ENCODE measurements at places on chromosomes 1 and 21.

GRCh38 chr1:23407016-23407630 is 17.4 kb downstream of the TCEA3 start:
- no peak for DNase-seq

DNA sequence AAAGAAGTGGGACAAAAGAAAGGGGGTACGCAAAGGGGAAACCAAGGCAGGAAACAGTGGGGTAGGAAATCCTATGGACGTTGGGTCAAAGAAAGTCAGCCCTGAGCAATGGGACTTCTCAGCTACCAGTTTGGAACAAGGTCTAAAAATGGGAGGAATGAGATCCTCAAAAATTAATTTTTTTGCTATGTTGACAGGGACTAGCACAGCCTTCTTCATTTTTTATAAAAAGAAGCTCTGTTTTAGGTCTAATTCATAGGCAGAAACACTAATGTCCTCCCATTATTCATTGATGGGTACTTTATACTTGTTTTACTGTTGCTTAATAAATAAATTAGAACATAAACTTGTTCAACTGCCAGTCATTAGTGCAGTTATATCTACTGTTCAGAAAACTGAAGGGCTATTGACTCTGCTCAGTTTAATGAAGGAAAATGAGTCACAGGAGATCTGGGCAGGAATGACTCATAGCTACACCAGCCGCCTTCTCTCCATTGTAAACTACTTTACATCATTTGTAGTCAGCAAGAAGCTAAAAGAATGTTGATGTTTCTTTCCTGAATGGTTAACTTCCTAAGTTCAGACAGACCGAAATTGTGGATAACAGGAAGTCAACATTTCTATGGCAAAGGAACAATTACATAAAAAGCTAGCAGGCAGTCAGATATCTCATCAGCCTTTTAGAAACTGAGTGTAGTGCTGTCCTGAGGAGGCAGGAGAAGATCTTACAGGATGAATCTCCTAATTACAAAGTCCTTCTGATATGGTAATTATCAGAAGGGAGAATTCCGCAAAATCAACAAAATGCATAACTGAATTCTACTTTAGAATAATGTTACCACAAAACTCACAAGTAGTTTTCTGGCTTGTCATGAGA is 356.4 kb upstream of the PKN2 start:
- no peak for DNase-seq

- DNase-seq: no peak
Observed at GRCh38 chr1:116770625-116771024, 16.4 kb downstream of the CD2 start.

DNA sequence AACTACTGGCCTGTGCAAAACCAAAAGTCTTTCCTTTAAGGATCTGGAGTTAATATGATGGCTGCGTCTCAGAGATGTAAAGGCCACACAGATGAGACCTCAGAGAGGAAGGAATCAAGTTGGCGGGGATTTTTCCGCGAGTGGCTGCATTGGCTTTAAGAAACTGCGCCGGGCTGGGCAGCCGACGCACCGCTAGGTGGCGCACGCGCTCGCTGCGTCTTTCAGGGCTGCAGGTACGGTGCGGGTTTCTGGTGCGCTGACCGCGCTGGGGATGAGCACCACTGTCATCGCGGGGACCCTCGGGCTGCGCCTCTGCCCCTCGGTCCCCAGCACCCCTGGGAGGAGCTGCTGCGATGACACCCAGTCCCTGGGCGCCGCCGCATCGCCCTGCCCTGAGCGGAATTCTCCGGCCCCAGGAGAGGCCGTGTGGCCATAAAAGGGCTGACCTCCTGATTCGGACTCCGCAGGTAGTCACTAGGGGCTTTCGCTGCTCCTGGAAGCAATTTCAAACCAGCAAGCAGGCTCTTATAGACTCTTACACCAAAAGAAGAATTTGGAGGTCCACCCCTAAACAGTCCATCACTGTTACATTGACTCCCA is 241.0 kb downstream of the KCNJ6 start:
- DNase-seq: peak; percentile 55

- DNase-seq: no peak
Observed at GRCh38 chr21:36699546-36700294, 805 bp downstream of the SIM2 start.

- DNase-seq: no peak
Observed at GRCh38 chr1:116131866-116132605, 20.8 kb downstream of the MAB21L3 start.

DNA sequence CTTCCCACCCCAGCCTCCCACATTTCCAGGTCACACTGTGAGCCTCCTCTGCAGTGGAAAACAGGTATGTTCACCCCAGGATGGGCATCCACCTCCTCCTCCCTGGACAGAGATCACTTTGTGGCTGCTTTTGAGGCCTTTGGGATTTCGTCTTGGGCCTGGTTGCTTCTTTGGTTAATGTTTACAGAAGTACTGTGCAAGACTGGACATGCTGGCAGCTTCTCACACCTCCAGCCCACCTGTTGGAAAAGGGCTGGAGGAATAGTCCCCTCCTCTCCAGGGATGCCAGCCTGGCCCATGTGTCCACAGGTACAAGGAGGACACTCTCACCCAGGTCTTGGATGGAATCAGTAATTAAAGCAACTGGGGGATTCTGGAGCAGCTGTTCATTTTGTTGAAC is 56.1 kb downstream of the KAZN start:
- no peak for DNase-seq

- DNase-seq: no peak
Observed at GRCh38 chr1:2106659-2107405, 56.6 kb downstream of the PRKCZ start.

- no peak for DNase-seq
Observed at GRCh38 chr1:93665015-93665414, 16.6 kb downstream of the BCAR3 start.

GRCh38 chr1:56411484-56412180 is 167.7 kb downstream of the PLPP3 start:
- DNase-seq: no peak

DNA sequence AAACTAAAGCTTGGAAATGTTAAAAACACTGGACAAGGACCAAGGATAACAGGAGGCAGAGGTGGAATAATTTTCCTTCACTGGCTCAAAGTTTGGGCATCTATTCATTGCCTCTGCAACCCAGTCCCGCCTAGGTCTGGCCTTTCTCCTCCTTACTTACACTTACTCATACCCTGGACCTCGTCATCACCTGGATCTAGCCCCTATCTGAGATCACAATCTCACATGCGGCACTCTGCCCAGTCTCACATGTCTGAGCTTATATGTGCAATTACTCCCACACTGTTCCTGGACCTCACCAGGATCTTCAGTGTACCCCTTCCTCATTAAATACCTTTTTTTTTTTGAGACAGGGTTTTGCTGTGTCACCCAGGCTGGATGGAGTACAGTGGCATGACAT is 37.6 kb downstream of the NVL start:
- no peak for DNase-seq

- DNase-seq: peak; percentile 95
Observed at GRCh38 chr1:155250633-155251449, 4.4 kb downstream of the ENTREP3 start.

GRCh38 chr1:47838562-47839432 is 158.4 kb downstream of the TRABD2B start:
- DNase-seq: no peak

DNA sequence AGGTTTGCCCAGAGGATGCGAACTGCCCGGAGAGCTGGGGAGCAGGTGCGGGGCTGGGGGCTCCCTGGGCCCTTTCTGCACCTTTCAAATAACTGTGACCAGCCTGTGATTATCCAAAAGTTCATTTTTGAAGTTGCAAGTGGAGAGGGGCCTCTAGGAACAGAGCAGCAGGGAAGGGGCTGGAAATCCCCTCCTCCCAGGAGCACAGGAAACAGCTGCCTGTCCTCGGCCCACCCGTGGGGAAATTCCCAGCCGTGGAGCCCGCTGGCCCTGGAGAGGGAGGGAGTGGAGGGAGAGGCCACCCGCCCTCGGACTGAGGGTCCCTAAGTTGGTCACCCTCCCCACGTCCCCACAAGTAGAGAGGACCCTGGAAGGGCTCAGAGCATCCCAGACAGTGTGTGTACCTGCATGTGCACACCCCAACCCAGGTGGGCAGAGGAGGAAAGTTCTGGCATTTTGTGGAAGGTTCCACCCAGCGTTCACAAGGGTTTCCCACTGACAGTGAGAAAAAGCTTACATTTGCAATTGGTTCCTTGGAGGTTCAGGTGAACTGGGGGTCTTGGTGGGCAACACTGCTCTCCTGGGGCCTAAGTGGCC is 1.2 kb upstream of the TNFRSF4 start:
- no peak for DNase-seq

DNA sequence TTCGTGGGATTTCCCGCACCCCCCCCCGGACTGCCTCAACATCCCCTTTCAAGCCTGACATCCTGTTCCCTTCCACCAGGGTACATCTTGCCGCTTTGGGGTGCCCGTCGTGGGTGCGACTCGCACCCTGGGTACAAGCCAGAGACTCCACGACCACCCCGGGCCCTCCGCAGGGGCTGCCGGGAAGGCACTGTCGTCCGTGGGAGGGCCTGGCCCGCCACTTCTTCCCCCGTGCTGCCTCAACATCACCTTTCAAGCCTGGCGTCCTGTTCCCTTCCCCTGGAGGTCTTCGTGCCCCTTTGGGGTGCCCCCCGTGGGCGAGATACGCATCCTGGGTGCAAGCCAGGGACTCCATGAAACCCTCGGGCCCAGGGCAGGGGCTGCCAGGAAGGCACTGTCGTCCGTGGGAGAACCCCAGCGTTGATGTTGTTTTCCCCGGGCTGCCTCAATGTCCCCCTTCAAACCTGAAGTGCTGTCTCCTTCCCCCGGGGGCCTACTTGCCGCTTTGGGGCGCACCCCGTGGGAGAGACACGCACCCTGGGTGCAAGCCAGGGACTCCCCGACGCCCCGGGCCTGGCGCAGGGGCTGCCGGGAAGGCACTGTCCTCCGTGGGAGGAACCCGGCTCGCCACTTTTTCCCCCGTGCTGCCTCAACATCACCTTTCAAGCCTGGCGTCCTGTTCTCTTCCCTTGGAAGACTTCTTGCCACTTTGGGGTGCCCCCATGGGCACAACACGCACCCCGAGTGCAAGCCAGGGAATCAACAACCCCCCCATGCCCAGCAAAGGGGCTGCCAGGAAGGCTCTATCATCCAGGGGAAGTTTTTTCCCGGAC is 138.6 kb downstream of the LIPI start:
- no peak for DNase-seq

DNA sequence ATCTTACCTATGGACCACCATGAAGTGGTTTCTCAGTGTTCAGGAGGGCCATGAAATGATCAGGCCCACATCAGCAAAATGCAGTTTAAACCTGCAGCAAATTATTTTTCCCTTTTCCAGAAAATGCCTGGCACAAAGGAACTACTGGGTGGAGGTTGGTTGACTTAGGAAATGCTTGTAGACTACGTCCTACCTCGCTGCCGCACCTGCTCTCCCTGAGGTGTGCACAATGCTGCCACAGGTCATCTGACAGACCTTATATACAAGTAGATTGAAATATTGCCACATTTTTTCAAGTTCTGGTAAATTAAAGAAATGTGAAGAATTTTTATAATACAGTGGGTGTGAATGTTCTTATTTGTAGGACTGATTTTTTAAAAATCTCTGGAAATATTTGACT is 166.7 kb upstream of the PDE4B start:
- DNase-seq: no peak

- no peak for DNase-seq
Observed at GRCh38 chr1:222459652-222460051, 88.3 kb downstream of the HHIPL2 start.

DNA sequence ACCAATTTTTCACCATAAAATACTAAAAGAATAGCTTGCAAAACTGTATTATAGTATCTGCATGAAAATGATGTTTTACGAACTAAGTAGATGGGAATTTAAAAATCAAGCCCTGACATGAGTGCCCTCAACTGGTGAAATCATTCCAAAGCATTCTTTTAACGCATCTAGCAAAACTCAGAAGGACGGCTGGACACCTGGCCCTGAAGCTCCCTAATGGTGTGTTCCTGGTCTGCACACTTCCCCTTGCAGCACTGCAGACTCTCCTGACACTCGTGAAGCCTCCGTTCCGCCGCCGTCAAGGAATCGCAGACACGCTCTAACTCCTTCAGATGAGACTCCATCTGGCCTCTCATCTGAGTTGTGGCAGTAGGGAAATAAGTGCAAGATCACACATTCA is 39.9 kb downstream of the ODF2L start:
- no peak for DNase-seq

DNA sequence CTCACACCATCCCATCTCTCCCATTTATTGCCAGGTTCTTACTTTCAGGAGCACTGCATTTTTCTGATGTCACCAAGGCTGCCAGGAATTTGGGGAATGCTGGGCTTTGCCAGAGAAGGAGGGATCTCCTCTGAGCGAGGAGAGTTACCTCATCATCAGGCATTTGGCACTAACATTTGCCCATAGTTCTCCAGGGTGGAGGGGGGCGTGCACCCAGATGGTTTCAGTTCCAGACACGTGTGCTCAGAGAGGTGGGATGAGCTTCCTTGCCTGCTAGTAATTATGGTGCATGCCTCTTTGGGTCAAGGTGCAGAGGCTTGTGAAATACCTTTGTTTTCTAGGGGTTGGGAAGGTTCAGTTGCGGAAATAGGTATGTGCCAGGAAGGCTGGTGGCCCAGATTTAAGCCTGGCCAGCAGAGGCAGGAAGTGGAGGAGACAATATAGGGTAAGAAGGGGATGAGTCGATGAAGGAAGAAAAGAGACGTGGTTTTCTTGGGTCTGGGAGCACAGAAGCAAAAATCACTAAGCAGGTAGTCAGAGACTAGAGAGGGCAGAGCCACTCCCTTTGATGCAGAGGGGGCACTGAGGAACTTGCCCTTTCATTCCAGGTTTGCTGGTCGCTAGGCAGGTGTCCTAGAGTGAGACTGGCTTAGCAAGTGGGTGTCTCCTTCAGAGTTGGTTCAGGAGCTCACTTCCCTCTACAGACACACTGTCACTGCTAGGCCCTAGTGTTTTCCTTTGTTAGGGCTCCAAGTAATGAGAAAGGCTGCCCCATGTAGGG is 7.2 kb downstream of the TUFT1 start:
- no peak for DNase-seq

DNA sequence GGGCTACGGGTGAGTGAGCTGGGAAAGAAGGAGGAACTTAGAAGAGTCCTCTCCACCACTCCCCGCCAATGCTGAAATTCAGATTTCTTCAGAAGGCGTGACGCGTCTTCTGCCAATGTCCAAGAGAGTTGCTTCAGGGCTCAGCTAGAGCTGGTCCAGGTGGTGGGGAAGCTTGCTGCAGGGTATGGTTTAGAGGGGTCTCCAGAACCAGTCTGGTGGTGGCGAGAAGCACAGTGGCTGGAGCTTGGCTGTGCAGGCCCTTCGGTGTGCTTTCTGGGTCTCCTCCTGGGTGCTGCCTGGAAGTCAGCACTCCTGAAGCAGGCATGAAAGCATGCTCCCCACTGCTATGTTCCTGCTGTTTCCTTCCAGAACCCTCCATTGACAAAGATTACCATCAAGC is 387.2 kb downstream of the PTPRU start:
- DNase-seq: no peak

DNA sequence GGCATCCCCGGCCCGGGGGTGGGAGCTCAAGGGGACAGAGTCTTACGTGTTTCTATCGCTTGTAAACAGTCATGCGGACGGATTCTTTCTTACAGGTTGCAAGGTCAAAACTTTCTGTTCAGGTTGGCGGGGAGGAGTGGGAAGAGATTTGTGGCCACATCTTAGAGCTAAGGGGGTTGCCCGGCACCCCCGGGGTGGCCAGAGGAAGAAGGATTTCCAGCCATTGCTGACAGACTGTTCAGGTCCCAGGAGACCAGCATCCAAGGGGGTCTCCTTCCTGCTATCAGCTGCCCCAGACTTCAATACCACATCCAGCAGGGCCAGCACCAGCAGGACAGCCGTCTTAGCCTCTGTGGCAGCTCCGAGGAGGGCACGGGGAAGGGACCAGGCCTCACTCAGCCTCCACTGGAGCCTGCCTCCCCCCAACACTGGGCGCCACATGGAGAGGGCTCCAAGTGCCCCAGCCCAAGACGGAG is 52.0 kb downstream of the KIF21B start:
- DNase-seq: no peak

GRCh38 chr1:148372731-148373130 is 110.4 kb downstream of the PPIAL4G start:
- DNase-seq: no peak

All from stimulated activated CD4-positive, alpha-beta T cell treated with anti-CD3 and anti-CD28 coated beads, TNF-alpha, amount 100 ng/mL, for 24 hours (primary cell).